ENCODE measurements at places on chromosomes 16 and 17.

GRCh38 chr16:56451753-56452689 lies 667 bp downstream of the OGFOD1 start:
- DNase-seq, result no peak

DNA sequence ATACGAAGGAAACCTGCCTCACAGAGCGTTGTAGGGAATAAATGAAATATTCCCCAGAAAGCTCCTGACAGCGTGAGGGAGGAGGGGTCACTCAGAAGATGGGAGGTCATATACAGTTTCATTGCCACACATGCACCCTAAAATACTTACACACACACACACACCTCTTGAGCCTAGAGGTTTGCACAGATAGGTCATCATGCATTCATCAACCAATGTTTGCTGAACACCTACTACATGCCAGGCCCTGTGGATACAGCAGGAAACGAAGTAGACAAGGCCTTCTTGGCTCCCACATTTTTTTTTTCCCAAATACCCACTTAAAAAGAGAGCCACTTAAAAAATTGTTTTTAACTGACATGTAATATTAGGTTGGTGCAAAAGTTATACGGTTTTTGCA lies 907 bp upstream of the PLLP start:
- no peak for DNase-seq

DNA sequence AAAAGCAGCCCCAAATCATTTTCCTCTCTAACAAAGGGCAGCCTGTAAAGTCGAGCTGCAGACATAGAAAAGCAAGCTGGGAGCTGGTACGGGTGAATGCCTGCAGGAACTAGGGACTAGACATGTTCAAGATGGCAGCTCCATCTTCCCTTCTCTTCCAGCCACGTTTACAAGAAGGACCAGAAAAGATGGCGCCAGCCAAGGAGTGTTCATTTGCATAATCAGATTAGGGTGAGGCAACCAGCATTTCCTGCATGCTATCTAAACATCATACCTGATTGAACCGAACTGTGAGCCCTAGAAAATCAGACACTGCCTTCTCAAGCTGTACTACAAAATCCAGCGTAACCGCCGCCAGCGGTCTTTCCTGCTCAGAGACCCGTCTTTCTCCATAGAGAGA lies 896.8 kb downstream of the CDH11 start:
- DNase-seq, result no peak

DNA sequence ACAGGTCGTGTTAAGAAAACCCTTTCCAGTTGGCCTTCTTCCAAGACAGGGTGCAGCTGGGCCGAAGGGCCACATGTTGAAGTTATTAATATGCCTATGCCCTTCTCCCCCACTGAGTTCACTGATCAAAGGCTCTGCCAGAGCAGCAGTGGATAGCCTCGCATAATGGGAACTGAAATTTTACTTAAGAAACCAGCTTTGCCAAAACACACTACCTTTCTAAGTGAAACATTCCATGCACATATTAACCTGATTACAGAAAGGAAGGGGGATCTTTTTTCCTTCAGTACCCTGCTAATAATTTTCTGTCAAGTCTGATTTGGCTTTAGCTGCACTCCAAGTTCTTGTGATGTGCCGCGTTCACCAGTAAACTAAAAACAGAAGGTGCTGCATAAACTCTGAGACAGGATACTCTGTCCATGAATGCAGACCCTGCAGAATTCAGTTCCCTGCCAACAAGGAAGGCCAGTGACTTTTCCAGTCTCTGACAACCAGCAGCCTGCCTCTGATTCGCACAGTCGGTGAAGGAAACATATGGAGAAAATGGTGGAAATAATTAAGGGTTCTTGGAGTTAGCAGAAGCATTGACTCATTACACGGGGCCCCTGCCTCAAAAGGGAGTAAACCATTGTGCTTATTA lies 283.8 kb downstream of the ZFHX3 start:
- DNase-seq, result no peak

- no peak for DNase-seq
Measured at GRCh38 chr17:78819806-78820792, 20.5 kb downstream of the USP36 start.

- no peak for DNase-seq
Measured at GRCh38 chr17:82041144-82041814, 3.8 kb upstream of the DCXR start.

GRCh38 chr16:47886631-47887415 lies 269.0 kb downstream of the ABCC12 start:
- no peak for DNase-seq

GRCh38 chr16:65254144-65254543 lies 132.3 kb upstream of the CDH11 start:
- DNase-seq, result no peak

GRCh38 chr17:45315648-45316433 lies 979 bp downstream of the MAP3K14 start:
- no peak for DNase-seq

GRCh38 chr16:23101012-23101550 lies 48.2 kb downstream of the USP31 start:
- no peak for DNase-seq

DNA sequence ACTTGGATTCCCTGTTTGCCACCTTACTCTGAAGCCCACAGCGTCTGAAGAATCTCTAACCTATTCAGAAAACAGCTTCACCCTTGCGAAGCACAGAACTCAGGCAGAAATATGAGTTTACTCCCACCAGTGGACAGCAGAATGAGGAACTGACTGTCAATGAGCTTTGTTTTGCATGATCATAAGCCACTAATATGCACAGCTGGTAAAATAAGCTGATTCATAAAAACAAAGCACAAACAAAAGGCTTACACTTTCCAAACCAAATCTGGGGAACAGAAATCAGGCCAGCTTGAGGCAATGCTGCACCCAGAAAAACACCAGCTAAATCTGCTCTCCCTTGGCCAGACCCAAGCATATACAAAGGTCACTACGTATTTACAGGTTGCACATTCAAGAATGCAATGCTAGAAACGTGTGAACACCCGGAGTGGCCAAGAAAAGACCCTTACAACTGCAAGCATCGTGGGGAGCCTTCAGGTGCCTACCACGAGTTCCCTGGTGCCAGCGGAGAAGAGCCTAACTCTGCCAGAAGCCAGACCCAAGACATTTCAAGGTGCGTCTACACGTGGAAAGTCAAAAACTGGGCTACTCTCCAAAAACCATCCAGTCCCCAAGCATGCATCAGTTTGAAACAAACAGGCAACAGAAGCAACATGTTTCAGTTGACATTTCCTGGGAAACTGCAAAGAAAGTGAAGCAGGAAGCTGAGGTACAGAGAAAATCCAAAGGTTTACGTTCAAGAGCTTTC lies 207.1 kb downstream of the ZFHX3 start:
- DNase-seq, result no peak

DNA sequence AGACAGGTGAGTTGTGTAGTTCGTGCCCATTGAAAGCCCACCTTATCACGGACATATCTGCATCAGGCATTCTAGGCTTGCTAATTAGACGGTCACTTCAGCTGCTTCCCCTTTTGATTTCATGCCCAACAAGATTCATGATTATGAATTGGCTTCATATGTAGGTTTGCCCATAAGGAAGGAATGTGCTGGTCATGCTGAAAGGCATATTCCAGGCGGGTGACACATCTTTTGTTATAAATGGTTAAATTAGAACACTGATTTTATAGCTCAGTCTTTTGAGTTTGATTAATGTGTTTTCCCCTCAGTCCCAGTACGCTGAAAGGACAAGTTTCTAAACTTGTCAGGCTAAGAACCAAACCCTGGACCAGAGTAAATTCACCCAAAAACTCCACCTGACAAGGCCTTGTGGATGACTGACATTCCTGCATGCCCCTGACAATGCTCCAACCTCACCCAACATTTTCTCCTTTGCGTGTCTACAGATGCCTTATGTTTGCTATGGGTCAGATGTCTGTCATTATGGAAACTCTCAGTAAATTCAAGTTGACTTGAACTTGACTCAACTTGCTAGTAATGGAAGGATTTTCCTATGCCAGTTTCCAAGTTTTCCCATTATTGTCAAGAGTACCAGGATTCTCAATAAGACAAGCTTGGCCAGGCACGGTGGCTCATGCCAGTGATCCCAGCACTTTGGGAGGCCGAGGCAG lies 421.9 kb downstream of the PMP22 start:
- DNase-seq, result no peak

DNA sequence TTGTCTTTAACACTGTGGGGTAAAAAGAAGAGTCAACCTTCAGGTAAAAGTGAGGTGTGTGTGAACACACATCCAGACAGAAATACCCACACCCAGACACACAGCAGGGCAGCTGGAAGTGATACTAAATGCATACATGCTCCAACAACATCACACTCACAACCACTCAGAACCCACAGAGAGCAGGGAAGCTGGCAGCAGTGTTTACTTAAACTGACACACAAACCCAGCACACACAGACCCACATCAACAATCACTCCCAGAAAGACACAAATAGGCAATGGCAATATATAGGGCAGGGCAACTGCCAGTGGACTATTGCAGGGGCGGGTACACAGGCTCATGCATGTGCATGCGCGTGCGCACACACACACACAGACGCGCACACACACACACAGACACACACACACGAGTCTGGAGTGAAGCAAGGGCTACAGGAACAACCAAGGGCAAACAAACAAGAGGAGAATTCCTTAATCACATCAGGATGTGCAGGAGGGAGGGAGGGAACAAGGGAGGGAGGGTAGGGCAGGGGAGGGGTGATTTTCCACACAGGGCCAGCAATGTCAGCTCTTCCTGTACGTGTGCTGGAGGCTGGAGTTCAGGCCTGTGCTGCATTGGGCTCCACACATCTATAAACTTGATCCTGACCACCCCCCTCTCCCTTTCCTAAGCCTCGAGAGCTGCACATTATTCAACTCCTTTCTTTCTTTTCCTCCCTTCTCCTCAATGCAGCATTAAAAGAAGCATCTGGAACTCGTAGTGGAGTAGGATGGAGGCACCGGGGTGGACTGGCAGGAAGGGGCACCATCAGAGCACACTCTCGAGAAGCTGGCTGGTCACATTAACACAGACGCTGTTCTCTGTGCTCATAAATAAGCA lies 30.1 kb downstream of the HIC1 start:
- no peak for DNase-seq

DNA sequence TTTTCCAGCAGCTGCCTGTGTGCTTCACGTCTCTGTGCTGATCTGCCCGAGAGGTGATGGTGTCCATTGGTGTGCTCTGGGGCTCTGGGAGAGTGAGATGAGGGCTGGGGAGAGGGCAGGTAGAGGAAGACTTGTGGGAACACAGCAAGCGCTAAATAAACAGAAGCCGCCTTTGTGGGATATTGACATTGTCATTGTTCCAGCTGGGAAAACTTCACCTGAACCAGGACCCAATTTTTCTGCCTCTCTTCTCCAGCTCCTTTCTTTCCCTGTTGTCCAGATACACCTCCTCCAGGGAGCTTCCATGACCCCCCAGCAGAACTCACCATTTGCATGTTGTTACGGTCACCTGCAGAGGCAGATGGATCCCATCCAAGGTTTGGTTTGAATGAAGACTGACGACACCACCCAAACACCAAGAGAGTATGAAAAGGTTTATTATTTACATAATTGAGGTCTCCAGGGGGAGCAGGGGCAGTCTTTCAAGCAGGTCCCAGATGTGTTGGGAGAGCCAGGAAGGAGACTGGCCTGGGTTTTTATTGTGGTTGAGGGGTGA lies 3.6 kb upstream of the ITGA3 start:
- no peak for DNase-seq

GRCh38 chr17:76094046-76094445 lies 9.5 kb downstream of the EXOC7 start:
- DNase-seq, result no peak

- DNase-seq, result no peak
Measured at GRCh38 chr16:88655053-88655732, 4.3 kb upstream of the CYBA start.

DNA sequence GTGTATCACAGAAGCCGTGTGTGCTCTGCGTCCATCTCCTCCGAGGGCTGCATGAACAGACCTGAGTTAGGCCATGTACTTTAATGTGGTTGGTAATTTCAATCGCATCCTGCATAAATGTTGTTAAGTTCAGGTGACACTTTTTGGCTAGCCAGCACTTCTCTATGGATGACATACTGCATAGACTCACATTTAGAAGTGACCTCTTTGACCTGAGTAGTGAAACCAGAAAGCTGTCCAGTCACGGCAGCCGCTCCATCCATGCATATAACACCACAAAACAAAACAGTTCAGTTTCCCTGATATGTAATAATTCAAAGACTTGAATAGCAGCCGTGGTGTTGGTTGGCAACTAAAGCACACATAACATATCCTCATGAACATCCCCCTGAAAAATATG lies 94.1 kb downstream of the CYTH1 start:
- DNase-seq, result no peak

- no peak for DNase-seq
Measured at GRCh38 chr17:13776027-13776551, 174.4 kb upstream of the HS3ST3A1 start.

GRCh38 chr16:53864819-53865493 lies 161.0 kb downstream of the FTO start:
- DNase-seq, result no peak

GRCh38 chr16:79295746-79296145 lies 304.8 kb downstream of the MAF start:
- DNase-seq, result no peak

DNA sequence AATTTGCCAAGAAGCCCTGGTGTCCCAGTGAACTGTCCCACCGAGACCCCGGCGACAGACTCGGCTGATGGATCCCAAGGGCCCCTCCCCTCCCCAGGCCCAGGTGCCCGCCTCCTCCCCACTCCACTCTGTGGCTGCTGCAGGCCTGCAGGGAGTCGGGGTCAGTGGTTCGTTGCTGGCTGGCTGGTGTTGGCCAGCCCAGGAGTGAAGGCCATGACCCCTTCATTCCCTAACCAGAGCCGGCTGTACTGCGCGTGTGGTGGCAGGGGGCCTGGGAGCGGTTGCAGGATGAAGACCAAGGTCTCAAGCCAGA lies 9.2 kb upstream of the TBX2 start:
- no peak for DNase-seq

DNA sequence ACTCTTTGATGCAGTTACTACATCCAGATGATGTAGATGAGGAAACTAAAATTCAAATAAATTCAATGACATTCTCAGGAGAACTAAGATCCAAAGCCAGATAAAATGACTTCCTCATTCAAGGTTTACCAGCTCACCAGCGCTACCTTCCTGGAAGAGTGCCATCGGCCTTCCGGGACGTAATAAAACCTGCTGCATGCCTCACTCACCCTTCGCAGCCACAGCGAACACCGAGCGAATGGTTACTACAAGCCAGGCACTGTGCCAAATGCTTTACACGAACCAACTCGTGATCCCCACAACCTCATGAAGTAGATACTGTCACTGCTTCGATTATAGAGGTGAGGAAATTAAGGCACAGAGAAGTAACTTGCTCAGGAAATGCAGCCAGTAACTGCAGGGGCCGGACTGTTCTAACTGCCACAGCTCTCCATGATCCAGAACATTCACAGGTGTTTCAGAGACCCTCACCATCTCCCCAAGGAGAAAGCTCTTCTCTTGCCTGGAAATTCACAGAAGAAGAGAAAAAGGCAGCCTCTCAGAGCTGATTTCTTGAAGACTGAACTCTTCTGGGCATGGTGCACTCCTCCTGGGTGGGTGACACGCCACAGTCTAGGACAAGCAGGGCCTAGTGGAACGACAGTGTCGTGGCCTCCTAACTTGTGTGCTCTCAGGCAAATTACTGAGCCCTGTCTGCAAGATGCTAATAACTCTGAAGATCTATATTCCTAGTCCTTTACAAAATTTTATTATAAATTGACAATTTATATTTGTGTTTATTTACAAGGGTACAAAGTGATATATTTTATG lies 46.8 kb downstream of the HIC1 start:
- DNase-seq, result peak; percentile 63
